ENCODE measurements at places on chromosomes 2 and 18. TPM values are rescaled to one million over a fixed set of nuclear protein-coding genes. Genes with fewer than 3 reads are reported as not detected.

DNA sequence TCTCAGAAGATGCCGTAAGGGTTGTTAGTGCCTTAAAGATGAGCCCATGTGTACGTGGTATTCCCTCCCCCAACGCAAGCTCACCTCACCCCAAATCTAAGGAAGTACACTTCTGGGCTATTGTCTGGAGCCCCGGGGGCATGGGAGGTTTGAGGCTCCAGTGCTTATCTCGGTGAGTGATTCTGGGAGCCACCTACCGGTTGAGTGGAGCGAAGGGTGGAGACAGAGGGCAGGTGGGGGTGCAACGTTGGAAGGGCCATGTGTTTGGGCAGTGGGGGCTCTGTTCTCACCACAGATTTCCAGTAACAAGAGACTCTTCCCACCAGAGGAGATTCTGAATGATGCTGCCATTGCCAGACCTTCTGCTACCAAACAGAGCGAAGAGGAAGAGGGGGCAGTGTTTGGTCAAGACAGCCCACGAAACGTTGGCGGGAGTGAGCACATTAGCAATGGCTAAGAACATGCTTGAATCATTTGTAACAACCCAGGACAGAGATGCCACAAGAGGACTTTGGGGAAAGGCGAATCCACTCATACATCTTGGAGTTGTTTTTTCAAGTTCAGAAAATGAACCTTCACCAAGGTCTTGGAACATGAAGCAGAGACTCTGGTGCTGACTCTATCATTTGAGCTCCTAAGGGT is 38.7 kb downstream of the TWIST2 start:
- no peak for DNase-seq

SLC11A1 gene
- total RNA-seq = 37.6 TPM

DNA sequence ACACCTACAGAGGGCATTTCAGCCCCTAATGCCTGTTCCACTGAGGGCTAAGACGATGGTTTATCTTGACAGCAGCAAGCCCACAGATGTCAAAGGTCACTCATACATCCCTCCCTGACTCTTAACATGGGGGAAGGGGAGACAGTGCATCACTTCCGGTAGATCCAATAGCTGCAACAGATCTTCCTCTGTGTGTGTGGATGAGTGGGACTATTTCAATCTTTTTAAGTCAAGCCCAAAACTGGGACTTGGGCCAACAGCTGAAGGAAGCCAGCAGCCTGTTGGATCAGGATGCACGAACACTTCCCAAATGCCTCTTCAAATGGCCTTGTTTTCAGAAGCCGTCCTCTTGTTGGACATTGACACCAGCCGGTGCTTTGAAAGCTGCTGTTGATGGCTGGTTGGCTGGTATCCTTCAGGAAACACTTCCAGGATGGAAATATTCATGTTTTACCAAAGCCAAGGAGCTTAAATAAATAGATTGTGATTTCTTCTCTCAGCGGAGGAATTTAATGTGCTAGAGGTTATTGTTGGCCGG is 59.2 kb downstream of the IL1R2 start:
- no peak for DNase-seq

DNA sequence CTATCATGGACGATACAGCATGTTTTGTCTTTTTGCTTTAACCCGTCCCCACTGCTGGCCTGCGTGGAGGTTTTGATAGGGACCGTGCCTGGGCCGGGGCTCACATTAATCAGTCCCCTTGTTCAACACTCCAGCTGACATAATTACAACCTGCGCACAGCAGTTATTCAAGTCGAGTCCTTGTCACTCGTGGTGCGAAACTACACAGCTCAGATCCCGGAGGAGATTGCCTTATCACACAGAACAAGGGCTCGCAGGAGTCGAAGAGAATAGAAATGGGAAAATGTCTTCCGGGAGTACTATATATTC is 304.4 kb downstream of the ZNF407 start:
- no peak for DNase-seq

GRCh38 chr2:11695576-11695975 is 25.6 kb upstream of the NTSR2 start:
- DNase-seq = no peak

STPG4 gene
- not detected for total RNA-seq

DNA sequence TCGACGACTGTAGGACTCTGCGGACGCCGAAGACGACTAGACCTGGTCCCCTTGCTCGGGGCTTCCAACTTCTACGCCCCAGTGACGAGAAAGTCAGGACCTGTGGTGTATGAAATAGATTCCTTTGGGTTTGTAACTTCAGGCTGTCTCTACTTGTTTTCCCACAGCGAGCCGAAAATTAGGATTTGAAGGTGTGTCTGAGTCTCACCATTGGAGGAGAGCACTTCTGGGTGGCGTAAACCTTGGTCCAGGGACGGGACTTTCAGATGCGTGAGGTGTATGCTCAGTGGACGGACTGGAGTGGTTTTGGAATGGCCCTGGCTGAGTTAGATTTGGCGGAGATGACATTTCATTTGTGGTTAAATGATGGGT is 1.3 kb downstream of the BIRC6 start:
- DNase-seq = peak; percentile 56

MAPK4 gene
- total RNA-seq = 9.0 TPM
